ENCODE measurements at places on chromosomes 4 and X. TPM values are rescaled to one million over a fixed set of nuclear protein-coding genes. Genes with fewer than 3 reads are reported as not detected.

DNA sequence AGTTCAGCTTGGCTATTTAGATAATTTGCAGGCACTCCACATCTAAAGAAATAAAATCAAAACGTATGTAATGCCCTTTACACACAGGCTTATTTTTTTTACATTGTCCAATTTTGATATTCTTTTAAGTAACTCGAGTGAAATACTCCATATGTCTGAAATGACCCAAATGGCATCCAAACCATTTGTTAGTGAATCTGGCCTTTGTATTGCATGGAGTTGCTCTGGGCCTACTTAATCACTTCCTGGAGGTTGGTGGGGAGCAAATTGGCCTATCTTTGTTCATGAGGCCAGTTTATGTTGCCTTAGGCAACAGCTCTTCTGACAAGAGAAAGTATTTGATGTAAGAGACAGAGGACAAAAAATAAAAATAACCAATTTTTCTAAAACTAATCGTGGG, 47.6 kb upstream of the TMEM131L start:
- DNase-seq: no peak
- H3K36me3 ChIP-seq: no peaks in the 10 kb centered on the region
- no peak overlapping the region for H3K4me3 ChIP-seq
- no peak overlapping the region for H3K27ac ChIP-seq
- no peaks in the 10 kb centered on the region for H3K27me3 ChIP-seq

Gene HSD17B11
- 27.0 TPM for total RNA-seq

GRCh38 chr4:149932188-149932587, 116.5 kb upstream of the IQCM start:
- no peaks in the 10 kb centered on the region for H3K27me3 ChIP-seq
- H3K4me1 ChIP-seq: no peaks in the 10 kb centered on the region
- no peak overlapping the region for H3K4me3 ChIP-seq
- H3K27ac ChIP-seq: no peak overlapping the region
- DNase-seq: no peak

GRCh38 chr4:75065909-75066308, 133.0 kb downstream of the PARM1 start:
- H3K4me1 ChIP-seq: no peaks in the 10 kb centered on the region
- DNase-seq: no peak
- H3K36me3 ChIP-seq: no peaks in the 10 kb centered on the region

Gene NAP1L5
- 4.4 TPM for total RNA-seq

Gene DLG3
- 28.1 TPM for total RNA-seq

Gene RNF175
- not detected for total RNA-seq

- no peaks in the 10 kb centered on the region for H3K4me1 ChIP-seq
- no peak for DNase-seq
- no peaks in the 10 kb centered on the region for H3K36me3 ChIP-seq
- H3K27ac ChIP-seq: no peak overlapping the region
- no peak overlapping the region for H3K4me3 ChIP-seq
These were observed 40.9 kb downstream of the SOWAHB start for GRCh38 chr4:76857074-76857409.

All from CD8-positive, alpha-beta memory T cell (primary cell).